MM.1S (cell line): ENCODE measurements at places on chromosomes 11 and 22.

DNA sequence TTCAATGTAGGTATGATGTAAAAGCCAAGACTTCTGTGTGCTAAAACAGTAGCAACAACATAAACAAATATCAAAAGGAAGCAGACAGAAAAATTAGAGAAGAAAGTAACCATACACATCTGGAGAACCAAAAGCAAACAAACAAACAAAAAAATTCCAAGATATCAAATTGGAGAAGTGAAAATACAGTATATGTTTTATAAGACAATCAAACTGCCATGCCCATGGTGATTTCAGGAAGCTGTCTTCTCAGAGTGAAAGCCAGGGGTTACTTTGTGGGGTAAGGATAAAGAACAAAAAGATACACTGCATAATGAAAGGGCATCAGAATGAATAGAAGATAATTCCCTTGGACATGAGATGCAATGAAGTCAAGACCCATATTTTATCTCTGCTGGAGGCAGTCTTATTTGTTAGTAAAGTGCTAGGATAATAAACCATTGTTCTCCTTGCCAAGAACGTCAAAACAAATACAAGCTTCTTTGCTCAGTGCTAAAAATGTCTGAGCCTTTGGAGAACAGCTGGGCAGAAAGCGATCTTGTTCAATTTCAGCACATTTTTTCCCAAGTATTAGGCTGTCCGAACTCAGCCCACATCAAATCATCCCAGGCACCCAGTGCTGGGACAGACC, 38.1 kb upstream of the LDLRAD3 start:
- DNase-seq, result no peak

- DNase-seq, result no peak
Measured at GRCh38 chr11:126339073-126339862, 16.2 kb upstream of the ST3GAL4 start.

GRCh38 chr11:41018224-41018623, 441.2 kb downstream of the LRRC4C start:
- no peak for DNase-seq

DNA sequence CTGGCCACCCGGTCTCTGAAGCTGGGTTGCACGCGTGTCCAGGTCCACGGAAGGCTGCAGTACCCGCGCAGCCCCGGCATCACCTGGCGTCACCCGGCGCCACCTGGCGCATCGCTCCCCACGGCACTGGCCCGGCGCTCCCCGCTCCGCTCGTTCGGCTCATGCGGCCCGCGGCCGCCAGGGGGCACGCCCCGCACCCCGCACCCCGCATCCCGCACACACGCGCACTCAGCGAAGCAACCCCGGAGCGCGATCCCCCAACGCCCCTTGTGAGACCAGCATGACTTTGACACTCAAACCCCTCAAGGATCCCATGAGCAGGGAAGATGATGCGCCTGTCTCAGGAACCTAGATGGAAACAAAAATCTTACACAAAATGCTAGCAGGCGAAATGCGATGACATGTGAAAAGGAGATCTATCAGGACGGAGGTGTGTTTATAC, 11.9 kb downstream of the B3GNT6 start:
- DNase-seq, result peak; percentile 67
